ENCODE measurements at places on chromosomes 11 and 22.

DNA sequence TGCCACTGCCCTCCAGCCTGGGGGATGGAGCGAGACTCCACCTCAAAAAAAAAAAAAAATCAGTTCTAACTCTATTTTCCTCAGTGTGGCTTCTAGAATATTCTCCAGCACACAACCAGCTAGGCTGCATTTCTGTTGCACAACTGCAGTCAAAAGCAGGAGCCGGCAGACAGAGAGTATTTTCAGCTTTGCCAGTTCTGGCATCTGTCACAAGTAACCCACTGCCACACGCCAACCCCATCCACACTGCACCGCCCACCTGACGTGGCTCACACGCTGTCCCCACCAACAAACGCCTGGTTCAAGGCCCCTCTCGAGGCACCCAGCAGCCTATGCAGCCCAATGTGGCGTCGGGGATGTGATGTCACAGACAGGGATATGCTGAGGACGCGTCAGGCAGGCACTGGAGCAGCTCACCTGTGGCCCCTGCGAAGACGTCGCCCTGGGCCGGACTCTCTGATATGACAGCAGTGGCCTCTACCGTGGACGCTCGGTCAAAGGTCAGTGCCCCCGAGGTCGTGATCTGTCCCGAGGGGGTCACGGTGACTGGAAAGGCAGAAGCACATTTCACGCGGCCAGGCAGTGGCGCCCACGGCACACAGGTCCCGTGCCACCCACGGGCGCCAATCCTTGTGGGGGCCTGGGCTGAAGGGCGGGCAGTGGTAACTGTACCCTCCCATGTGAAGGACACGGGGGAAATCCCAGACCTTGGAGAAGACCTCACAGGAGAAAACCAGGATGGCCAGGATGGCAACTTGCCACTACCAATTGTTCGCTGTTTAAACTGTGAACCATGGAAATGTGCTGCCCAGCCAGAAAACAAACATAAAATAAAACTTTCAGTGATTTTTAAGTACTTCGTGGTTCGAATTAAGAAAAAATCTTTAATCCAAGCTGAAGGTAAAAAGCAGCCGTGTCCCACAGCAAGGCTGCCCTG lies 15.5 kb downstream of the DEAF1 start:
- no peak for DNase-seq

GRCh38 chr11:122190768-122191167 lies 74.8 kb upstream of the BLID start:
- no peak for DNase-seq

- DNase-seq: no peak
Observed at GRCh38 chr22:16989915-16990314, 18.1 kb downstream of the GAB4 start.

DNA sequence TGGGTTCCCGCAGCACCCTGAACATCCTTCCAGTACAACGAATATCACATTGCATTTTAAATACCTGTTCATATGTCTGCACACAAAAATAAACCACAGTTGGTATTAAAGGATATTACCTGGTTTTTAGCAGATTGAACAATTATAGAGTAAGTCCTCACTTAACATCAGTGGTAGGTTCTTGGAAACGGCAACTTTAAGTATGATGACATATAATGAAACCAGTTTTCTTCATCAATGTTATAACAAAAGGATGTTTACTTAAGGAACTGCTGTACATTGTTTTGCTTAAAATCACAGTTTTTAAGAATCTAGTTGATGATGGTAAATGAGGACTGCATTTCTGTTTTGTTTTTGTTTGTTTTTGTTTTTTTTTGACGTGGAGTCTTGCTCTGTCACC lies 28.0 kb downstream of the TRIM66 start:
- DNase-seq: no peak

- no peak for DNase-seq
Observed at GRCh38 chr11:121236115-121237001, 56.2 kb upstream of the SC5D start.

GRCh38 chr11:104968856-104969776 lies 742 bp upstream of the CASP4 start:
- DNase-seq: no peak

GRCh38 chr11:74417379-74417804 lies 19.2 kb upstream of the PGM2L1 start:
- DNase-seq: no peak

DNA sequence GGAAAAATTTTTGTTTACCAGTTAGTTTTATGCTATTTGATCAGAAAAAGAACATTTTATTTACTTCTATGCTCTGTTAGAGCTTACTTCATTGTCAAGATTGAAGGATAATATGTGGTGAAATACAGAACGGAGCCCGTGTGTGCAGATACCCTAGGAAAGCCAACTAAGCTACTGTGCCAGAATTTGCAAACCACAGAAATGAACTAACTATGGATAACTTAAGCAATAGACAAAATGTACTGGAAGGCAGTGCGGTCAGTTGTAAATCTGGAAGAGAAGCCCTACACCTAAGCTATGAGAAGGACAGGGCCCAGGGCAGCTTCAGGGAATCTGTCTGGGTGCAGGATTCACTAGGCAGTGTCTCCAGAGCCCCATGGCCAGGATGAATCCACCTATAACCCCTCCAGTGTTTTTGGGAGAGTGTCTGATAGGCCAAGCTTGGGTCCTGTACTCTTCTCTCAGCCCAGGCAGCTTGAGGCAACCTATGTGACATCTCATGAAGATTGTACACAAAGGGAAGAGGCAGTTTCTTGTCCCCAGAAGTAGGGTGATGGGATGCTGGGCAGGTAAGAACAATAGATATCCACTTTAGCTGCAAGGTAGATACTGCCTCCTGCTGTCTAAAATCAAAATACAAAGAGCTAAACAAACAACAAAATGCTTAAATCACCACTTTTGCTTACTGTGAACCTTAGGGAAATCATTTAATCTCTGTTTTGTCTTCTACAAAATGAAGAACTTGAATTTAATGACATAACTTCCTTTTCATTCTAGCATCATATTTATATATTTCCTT lies 12.1 kb downstream of the MMP7 start:
- no peak for DNase-seq

GRCh38 chr11:111526501-111526900 lies 11.9 kb downstream of the HOATZ start:
- no peak for DNase-seq

DNA sequence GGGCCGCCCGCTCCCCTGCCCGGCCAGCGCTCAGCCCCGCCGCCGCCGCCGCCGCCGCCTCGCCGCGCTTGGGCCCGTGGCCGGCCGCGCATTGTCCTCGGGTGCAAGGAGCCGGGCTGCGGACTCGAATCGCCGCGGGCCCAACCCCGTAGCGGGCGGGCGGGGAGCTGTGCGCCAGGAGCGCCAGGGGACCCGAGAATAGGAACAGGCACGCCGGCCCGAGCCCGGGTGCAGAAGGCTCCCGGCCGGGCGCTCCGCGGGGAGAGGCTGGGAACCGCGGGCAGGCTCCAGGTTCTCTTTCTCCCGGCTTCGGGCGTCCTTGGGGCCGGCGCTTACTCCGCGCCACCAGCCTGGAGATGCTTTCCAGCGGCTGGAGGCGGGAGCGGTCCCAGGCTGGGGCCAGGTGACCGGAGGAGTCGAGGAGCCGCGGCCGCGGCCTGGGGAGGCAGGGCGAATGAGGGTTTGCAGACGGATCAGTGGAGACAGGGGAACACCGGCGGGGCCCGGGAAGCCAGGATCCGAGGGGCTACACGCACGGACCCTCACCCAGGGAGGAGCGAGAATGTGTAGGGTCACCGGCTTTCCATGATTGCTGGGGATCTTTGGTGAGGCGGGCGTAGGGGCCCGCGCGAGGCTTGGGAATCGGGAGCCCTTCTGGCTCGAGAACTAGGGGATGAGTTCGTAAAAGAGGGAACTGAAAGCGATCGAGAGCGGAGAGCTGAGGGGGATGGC lies 726 bp downstream of the PKNOX2 start:
- DNase-seq: peak; percentile 42

GRCh38 chr22:37746366-37747079 lies 49.7 kb downstream of the TRIOBP start:
- DNase-seq: peak; percentile 53

DNA sequence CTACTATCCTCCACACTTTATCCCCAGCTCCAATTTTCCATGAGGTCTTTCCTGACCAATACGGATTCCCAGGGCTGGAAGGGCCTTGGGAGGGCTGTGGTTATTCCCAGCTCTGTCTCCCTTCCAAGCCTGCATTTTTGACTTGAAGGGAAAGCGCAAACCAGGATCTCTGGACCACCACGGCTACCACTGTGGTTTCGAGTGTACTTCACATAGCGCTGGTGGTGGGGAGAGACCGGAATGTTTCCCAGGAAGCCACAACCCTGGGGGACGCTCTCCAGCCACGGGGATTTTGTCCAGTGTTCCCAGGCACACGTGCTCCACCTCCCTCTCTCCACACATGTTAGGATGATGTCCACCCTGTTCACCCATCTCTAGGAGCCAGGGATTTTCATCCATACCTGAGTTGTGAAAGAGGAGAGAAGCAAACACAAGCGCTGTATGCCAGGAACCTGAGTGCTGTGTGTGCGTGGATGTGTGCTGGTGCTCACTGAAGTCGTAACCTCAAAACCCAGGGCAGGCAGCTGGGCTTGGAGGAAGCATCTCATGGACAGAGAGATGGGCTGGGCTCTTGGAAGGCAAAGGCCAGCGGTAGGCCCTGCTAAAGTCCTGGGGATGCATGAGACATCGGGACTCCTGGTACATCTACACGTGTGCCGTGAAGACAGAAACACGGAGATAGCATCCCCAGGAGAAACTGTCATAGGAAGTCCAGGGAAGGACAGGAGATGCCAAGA lies 1.3 kb upstream of the NPTXR start:
- DNase-seq: no peak

DNA sequence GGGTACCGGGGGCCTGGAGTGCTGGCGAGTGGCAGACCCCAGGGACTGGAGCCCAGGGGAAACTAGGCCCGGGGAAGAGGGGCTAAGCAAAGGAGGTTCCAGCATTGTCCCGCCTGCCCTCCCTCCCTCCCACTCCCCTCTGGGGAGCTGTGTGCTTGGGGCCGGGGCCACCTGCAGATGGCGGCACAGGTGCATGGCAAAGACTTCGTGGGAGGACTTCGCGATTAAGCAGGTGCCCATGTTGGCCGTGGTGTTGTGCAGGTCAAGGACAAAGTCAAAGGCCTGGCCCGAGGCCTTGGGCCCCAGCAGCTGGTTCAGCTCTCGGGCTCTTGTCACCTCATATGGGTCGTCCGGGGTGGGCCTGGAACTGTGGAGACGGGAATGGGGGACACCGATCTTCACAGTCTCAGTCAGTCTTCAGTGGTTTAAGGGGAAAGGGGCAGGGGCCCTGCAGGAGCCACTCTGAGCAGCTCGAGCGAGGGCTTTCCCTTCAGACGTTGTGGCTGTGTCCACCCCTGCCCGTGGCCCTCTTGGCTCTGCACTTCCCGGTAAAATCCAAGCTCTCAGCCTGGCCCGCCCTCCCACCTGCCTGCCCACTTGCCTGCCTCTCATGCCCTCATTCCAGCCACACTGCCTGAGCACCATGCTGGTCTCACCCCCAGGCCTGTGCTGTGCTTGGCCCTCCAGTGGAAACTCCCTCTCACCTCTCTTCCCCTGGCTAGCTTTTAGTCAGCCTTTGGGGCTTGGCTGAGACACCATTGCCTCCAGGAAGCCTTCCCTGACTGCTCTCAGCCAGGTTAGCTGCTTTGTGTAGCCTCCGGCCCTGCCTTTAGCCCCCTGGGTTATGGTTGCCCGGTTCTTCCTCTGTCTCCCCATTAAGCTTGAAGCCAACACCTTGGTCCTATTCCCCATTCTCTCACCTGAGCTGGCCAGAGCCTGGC lies 4.7 kb downstream of the ACY3 start:
- peak; percentile 27 for DNase-seq

DNA sequence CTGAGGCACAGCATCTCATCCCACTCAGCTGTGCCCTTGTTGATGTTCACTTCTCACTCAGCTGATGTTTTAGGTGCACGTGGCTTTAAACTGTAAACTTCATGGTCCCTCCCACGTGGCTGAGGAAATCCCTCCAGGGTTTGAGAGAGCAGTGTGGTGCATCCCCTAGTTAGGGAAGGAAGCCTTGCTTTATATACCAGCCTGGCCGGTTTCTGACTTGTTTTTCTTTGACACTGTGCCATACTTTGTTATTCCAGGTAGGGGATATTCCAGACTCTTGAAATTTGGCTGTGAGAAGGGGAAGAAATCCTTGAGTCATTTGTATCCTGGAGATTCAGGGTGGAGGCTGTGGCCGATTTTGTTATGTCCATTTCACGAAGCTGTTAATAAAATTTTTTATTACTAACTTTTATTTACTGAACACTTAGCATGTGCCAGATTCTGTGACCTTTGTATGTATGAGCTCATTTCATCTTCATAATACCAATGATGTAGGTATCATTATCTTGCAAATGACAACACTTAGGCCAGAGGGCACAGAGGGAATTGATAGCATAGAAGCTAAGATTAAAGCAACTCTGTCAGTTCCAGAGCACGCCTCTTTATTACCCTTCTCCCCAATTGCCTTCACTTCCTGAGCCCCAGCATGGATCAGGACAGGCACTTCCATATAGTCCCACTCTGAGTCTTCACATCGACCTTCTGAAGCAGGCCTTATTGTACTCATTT lies 116.6 kb downstream of the NAV2 start:
- no peak for DNase-seq

DNA sequence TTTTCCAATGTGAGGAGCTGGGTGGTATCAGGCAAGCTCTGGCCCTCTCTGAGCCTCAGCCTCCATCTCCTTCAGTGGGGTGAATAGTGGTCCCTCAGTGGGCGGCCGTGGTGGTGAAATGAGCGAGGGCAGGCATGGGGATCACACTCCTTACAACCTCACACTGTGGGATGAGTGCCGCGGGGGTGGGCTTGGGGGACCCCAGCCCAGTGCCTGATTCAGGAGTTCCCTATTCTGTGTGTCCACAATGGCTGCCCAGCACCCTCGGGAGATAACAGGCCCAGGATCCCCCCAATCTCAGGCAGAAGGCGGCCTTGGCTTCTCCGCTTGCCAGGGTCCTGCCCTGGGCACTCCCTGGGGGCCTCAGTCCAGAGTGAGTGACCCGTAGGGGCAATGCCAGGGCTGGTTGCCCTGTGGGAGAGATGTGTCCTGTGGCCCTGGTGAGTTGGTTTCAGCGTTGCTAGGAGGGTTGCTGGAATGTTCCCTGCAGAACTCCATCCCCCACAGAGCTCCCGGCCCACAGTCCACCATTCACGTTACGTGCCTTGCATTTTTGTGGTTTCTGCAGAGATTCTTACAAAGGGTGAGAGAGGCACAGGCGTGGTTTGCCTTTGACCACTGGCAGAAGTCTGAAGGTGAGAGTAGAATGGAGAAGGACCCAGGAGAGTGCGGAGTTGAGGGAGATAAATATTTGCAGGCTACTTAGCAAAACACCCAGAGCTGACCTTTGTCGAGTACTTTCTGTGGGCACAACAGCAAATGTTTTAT lies 2.9 kb downstream of the ALDH3B1 start:
- DNase-seq: no peak

GRCh38 chr11:131685206-131685605 lies 314.8 kb downstream of the NTM start:
- DNase-seq: no peak

DNA sequence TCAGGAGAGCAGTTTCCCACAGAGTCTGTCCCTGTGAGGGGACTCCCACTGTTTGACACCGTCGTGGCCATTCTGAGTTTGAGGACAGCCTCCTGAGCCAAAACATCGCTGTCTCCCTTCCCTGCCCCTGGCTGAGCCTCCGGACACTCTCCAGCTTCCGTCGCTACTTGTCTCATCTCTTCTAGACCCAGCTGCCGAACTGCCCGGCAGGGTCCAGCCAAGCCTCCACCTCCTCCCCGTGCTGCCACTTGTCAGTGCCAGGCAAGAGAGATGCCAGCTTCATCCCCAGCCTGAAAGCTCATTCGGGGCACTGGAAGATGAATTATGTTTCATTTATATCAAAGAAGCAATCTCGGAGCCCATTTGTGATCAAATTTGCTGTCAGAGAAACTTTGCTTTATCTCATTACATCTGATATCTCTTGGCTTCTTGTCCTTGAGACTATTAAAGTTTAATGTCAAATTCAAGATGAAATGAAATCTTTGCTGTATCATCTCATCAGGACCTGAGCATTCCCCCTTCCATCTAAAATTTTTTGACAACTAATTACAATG lies 283.9 kb downstream of the BUD13 start:
- no peak for DNase-seq

Measured in GM12892 (cell line).